ENCODE measurements at places on chromosomes 1 and 21.
A peak's percentile ranks its signal among the peaks of the same experiment; 100 is the strongest.

DNA sequence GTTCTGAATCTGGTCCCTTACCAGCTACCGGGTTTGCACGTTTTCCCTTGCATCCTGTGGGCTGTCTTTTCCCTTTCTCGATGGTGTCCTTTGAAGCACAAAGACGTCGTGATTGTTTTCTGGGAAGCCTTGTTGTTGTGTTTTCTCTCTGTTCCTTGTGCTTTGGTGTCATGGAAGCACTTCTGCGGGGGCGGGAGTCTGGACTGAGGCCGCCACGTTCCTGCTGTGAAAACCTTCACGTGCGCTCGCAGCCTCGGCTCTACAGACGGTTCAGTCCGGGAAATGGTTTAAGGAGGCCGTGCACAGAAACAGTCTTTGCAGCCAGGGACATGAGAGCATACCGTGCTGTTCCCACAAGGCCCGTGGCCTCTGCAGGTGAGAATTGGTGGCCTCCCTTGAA, 68.5 kb downstream of the SKI start:
- DNase-seq = no peak

- DNase-seq = no peak
Measured at GRCh38 chr1:67324068-67324467, 16.4 kb downstream of the IL12RB2 start.

- DNase-seq = no peak
Measured at GRCh38 chr21:15423676-15424445, 305.9 kb upstream of the USP25 start.

- no peak for DNase-seq
Measured at GRCh38 chr1:28036431-28036830, 52.0 kb downstream of the EYA3 start.

DNA sequence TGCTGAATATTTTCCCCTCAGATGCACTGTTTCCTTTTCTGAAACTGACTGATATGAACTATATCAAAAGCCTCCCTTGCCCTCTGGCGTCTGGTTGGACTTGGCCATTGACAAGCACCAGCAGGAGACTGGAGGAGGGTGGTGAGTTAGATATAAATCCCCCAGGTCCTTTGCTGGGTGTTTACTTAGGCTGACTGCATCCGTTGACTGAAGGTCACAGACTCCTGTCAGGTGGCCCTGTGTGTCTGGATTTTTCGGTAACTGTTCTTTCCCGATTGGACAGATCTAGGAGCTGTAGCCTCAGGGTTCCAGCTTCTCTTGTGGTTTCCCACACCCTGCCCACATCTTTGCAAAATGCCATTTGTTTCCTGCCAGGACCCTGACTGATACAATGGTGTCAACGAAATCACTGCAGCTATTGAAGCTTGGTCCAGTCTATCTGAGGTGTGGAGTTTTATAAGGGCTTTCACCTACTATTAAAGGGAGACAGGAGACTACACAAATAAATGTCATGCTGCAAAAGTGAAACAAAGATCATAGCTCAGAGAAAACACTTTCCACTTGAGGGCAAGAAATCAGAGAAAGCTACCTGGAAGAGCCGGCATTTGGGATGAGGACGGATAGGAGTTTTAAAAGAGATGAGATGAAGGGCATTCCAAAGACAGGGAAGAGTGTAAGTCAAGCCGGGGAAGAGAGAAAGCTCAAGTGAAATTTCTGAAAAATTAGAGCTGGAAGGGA, 1.5 kb upstream of the MAGI3 start:
- peak; percentile 23 for DNase-seq

- DNase-seq = peak; percentile 58
Measured at GRCh38 chr1:100530880-100531487, 7.0 kb upstream of the GPR88 start.

- no peak for DNase-seq
Measured at GRCh38 chr21:36918291-36918690, 48.2 kb downstream of the HLCS start.

- DNase-seq = no peak
Measured at GRCh38 chr21:18608226-18608625, 204.6 kb upstream of the TMPRSS15 start.

- DNase-seq = peak; percentile 11
Measured at GRCh38 chr1:43933386-43934100, at the start of gene ARTN. TSS of gene ARTN (plus strand) at chr1:43933801. CDS start at chr1:43935657, 1,856 bp downstream.

GRCh38 chr21:38088916-38089762, 167.7 kb upstream of the KCNJ15 start:
- no peak for DNase-seq

DNA sequence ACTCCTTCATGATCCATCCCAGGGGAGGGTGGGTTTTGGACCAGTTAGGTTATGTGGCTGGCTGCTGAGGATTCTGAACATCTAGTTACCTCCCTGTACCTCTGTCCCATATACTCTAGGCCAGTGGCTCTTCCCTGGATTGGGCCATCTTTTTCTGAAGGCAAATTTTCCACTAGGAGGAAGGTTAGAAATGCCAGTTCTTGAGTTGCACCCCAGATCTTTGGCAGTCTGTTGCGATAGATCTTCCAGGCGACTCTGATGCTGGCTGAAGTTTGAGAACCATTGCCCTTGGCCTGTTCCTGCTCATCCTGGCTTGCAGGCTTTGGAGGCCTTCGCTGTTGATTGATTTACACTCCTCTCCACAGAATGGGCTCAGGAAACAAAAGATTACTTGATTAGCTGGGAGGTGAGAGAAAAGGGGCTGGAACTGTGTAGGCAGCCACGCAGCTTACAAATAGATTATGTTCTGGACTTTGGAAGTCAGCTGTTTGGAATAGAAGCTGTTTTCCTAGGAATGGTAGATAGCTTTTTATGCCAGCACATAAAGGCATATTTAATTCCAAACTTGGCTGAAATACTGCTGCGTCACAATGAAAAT, 110.1 kb downstream of the MRPS6 start:
- no peak for DNase-seq

DNA sequence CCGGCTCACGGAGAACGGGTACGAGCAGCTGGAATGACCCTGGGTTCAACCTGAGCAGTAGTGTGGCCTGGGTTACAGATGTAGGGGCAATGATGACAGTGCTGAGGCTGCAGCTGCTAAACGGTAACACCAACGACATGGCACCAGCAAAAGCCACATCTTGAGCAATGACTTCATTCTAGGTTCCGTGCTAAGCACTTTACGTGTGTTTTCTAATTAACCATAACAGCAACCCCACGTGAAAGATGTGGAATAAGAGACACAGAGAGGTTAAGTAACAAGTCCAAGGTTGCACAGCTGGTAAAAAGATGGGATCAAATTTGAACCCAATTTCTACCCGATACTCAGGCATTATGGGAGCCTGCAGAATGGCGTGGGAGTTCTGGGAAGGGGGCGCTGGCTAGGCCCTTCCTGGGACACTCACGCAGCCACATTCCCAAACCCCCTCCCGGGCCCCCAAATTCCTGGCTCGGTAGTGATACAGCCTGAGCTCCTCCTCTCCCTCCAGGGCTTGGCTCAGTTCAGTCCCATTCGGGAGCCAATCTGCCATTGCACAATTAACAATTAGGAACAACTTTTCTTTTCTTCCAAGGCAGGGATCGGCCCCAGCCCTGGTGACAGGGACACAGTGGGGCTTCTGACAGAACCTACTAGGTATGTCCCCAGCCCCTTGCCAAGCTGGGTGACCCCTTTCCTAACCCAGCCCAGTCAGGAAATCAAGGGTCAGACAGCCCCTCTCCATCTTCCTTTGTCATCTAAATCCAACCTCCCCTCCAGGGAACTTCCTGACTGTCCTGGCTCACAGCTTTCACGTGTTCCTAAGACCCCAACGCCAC, 23.8 kb upstream of the ECE1 start:
- DNase-seq = no peak

DNA sequence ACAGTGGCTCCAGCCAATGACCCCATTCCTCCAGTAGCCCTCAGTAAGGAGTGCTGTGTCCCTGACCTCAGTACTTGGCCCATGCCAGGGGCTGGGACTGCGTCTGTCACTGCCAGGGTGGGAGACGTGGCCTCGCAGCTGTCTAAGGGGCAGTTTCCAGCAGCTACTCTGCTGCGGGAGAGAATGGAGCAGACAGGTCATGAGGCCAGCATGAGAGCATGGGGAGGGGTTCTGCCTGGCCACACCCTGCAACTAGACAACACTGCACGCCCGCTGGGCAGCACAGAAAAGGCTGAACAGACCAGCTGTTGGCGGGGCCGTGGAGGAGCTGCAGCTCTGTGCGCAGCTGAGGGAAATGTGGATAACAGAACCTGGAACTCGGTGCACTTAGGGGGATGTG, 91.6 kb upstream of the COL6A1 start:
- no peak for DNase-seq

- DNase-seq = no peak
Measured at GRCh38 chr1:18114726-18115410, 7.3 kb downstream of the IGSF21 start.

DNA sequence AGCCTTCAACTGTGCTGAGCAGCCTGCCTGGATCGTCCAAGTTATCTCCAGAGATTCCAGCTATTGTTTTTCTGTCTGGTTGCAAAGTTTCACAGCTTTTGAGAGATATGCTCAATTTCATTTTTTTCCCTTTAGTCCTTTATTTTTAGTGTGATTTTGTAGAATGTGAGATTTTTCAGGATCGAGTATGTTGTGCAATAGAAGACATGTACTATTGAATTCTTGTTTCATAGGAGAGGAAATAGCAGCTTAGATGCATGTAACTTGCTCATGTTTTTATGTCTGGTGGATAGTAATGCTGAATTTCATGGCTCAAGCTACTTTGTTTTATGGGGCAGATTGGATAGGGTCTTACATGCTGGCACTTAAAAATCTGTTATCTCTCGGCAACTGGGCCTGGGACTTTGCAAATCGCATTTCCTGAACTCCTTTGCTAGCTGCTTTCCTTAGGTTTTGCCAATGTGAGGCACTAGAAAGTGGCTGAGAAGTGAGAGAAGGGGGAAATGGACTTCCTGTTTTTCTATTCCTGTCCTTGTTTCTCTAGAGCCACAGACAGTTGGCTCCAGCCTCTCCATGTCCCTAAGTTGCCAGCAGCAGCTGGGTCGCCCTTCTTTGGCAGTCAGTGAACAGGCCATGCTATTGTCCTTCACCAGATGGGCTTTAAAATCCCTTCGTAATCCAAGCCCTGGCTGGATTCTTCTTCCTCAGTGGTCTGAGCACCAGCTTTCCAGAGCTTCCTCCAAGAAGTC, 101.4 kb upstream of the PDE4B start:
- DNase-seq = no peak

DNA sequence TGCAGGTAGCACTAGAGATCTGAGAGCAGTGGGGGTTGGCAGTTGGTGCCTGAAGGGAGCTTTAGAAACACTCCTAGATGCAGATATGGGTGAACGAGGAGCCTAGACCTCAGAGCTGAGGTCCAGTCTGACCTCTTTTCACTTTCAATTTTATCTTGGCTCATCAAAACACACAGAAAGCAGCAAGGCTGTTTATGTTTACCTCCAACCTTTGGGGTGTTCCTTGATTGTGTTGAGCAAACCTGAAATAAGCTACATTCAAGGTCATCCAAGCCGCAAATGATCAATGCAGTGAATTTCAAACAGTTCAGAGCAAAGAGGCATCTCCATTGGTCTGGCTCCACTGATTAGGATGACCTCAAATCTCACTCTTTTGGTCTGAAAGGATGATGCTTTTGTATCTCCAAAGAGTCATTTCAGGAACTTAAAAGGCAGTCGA, 1.3 kb downstream of the LY9 start:
- peak; percentile 54 for DNase-seq

- peak; percentile 86 for DNase-seq
Measured at GRCh38 chr1:2255420-2256369, 27.6 kb downstream of the SKI start.

DNA sequence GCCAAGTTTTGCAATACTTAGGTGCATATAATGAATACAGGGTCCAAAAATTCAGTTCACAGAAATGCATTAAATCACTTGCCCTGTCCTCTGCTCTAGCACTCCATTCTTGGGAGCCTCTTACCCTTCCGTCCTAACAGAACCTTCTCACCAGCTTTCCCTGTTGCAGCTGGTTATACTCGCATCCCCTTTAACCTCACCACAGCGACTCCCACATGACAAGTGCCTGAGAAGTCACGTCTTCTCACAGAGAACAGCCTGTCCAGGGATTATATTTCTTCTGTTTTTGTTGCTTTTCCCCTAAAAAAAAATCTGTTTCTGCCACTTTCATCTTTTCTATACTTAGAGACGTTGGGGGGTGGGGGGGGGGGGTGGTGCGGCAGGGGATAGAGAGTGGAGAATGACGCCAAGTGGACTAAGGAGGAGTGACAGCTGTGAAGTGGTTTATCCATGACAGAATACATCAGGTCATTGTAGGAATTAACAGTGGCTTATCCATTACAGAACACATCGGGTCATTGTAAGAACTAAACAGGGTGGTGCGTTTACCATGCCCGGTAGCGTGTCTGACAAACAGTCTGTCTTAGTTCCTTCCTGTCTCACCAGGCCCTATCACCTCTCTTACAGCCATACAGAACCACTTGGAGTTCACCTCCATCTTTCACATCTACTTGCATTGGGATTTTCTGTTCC, 117.6 kb downstream of the UBE2U start:
- no peak for DNase-seq

- DNase-seq = no peak
Measured at GRCh38 chr1:24491577-24492360, 10.9 kb upstream of the RCAN3 start.

DNA sequence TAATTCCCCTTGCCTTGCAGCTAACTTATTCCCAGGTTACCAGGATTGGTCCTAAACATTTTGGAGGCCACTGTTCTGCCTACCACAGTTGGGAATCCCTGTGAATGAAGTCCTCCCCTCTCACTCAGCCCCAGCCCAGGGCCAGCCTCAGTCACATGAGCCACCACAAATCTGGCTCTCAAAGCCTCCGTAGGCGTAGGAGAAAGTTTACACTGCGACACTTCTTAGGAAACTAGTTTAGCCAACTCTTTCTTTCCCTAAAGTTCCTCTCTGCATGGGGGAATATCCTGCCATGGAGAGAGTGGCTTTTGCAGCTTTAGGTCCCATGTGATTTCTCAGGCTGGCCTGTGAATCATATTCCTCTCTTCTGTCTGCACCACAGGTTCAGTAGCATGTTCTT, 45.7 kb upstream of the ETV3 start:
- no peak for DNase-seq

DNA sequence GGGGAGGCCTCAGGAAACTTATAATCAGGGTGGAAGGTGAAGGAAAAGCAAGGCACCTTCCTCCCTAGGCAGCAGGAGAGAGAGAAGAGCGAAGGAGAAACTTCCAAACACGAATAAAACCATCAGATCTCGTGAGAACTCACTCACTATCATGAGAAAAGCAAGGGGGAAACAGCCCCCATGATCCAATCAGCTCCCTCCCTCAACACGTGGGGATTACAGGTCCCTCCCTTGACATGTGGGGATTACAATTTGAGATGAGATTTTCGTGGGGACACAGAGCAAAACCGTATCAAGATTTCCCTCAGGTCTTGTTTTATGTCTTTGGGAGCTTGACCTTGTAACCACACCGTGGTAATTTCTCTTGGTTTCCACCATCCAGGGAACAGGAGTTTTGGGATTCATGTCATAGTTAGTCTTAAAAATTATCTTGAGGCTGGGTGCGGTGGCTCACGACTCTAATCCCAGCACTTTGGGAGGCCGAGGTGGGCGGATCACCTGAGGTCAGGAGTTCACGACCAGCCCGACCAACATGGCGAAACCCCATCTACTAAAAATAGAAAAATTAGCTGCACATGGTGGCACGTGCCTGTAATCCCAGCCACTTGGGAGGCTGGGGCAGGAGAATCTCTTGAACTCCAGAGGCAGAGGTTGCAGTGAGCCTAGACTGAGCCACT, 47.2 kb upstream of the NBPF3 start:
- DNase-seq = no peak
